Ureter (tissue), 1 donor: ENCODE measurements at places on chromosomes 1 and 21.

GRCh38 chr1:230682882-230683610 is 30.9 kb downstream of the AGT start:
- no peak for DNase-seq

DNA sequence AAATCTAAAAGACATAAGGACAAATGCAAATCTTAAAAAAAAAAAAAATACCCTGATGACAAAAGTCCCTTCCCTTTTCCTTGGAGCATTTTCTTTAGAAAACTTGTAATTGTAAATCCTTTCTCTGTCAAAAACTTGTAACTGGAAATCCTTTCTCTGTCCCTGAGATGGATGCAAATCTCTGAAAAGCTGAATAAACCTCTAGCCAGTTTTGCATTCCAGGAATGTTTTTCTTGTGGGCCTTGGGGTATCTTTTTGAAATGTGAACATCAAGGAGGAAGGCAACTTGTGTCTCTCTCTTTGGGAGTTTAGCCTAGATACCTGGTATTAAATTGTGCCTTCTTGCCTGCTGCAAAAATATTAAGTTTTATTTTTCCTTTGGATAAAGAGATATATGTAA is 305.3 kb downstream of the KCNT2 start:
- DNase-seq = no peak

GRCh38 chr1:192485692-192486436 is 89.7 kb upstream of the RGS1 start:
- DNase-seq = peak; percentile 86

GRCh38 chr1:10236405-10237156 is 26.2 kb downstream of the KIF1B start:
- no peak for DNase-seq

DNA sequence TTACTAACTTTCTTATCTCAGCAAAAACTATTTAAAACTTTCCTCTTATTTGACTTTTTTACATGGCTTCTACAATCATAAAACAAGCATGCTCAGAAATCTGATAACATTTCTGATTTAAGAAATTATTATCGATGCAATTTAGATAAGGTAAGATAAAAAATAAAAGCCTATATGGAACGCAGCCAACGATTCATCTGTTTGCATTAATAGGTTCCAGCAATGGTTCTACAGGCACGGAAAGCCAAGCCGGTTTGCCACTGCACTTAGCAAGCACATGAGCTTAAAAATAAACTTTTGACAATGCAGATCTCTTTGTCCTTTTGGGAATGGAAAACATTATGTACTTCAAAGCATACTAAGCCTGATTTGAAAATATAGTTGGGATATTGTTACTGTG is 77.5 kb upstream of the KCNK2 start:
- no peak for DNase-seq

DNA sequence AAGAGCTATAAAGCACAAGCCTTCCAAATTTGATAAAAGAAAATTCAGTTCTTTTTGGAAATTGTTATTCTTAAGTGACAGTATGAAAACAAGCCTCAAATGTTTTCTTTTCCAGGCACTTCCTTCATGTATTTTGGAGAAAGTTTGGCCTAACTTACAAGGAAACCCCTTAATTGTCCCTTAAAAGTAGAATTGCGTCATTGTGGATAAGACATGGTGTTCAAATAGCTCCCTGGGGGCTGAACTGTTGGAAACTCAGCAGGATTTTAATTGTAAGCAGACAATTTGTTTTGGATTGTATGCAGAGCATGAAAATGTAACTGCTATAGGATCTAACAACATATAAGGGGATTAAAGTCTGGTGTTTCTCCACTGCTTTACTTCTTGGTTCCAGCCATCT is 35.4 kb upstream of the FGGY start:
- DNase-seq = no peak
